LHCN-M2 (cell line): ENCODE measurements at places on chromosomes 1 and 21.
A peak's percentile ranks its signal among the peaks of the same experiment; 100 is the strongest.

DNA sequence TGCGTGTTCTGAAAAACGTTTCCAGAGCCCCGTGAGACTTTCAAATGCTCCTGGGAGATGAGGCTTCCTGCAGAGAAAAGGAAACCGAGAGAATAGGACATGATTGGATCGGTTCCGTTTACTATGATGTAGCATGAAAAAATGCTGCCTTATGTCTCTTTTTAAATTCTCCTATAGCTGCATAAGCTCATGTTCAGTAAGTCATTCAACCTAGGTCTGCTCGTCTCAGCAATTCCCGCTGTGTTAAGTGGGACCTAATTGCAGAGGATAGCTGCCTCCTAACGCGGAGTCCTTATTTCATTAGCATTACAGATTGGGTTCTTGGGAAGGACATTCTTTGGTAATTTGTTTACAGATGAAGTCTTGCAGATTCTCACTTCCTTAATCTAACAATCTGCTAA lies 165.3 kb downstream of the GALNT2 start:
- no peak for DNase-seq

DNA sequence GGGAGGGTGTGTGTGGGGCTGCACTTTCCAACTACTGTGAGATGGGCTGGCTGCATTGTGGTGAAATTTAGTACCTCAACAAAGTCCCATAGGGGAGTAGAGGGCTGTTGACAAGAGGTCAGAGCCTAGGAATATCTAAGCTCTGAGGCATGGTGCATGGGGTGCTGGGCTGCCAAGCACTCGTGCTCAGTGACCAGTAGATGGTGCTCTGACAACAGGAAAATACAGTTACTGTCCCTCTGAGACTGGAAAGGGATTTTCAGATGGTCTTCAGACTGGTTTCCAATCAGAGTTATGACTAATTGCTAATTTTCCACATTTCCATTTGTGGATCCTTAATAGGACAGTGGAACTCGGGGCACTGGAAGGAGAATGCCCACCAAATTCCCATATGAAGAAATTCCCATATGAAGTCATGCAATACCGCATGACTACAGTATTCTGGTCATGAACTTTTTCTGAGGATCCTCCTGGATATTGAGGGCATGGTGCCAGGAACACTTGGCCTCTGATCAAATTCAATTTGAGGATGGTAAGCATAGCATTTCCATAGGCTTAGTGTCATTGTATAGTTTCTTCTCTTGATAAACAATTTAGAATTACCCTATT lies 4.1 kb upstream of the CACNA1E start:
- DNase-seq, result peak; percentile 54

DNA sequence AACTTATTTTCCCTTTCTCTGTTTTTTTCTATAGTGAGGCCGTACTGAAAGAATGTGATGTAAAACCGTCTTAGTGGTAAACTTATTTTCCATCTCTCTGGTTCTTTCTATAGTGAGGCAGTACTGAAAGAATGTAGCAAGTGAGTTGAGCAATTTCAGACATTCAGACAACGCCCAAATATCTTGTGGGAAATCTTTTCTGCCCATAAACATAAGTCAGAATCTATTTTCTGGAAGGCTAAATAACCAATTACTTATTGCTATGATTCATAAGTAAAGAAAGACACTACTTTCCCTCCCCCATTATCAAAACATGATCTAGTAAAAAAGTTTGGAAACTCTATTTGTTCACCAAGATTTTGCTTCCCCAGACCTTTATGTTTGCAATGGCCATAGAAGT lies 18.8 kb upstream of the SCCPDH start:
- DNase-seq, result peak; percentile 78

DNA sequence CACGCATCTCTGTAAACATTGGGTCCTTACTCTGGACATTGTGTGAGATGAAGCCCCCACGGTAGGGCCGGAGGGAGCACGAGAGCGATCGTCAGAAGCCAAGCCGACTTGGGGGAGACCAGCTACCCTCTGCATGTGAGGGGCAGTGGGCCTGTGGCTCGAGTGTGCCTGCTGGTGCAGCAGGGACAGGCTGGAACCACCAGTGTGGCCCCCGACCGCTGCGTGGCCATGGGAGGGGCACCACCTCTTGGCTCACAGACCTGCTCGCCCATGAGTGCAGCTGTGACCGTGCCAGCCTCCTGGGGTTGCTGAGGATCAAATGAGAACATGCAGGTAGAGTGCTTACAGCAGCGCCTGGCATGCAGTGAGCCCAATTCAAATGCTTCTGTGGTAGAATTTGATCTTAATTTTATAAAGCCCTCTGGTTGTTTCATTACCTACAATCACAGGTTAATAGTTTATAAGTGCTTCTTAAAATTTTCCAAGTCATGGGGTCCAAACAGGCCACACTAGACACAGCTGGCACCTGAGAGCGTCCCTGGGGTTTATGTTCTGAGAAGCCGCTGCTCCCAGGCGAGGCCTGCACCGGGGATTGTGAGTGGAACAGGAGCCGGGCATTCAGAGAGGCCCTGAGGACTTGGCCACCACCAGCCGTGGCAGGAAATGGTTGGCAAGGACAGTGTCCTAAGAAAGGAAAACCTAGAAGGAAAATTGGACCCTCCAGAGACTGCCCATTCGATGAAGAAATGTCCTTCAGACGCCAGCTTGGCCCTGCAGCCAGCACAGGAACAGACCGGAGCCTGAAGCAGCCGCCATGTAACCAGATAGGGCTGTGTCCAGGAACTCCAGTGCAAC lies 22.6 kb upstream of the ADARB1 start:
- DNase-seq, result no peak

DNA sequence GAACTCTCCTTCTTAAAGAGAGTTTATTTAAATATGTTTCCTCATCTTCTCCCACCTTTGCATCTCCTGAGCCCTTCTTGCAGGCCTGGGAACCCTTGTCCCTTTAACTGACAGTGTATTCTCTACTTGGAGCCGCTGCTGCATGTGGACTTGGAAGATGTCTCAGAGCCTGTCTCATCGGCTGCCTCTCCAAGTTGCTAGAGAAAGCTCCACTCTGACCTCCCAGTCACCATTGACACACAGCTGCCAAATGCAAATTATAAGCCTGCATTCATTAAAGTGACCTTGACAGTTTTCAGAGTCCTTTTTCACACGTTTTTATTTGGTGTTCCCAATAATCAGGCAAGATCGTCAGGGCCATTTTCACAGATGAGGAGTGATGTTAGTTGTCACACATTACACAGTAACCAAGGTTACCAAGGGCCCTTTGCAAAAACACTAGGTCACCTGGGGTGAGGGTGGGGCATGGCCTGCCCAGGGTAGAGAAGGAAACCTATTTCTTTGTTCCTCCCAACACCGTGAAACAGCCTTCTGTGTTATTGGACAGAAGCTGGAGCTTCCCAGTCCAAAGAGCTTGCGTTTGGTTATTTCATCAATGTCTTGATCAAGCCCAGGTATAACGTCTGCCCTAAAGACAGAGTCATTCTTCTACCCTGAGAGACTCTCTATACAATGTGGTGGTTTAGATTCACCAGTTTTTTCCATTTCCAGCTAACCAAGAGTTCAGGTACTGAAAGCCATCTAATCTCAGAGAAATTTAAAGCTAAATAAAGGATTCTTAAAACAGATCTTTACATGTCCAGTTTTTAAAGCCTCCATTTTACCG lies 164.1 kb downstream of the GALNT2 start:
- DNase-seq, result no peak

DNA sequence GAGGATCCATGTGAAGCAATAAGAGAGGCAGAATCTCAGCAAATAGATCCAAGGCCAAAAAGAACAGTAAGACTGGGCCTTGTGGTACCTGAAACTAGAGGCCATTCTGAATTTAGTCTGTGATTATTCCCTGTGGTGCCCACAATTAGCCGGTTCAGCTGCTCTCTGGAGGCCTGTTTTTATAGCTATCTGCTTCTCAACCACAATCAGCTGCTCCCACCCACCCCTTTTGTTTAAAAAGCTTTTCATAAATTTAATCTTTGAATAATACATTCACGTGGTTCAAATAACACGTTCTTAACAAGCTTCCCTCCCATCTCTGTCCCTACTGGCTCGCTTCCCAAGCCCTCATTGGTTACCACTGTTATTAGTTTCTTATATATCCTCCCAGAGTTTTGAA lies 18.0 kb downstream of the UBE2T start:
- no peak for DNase-seq

DNA sequence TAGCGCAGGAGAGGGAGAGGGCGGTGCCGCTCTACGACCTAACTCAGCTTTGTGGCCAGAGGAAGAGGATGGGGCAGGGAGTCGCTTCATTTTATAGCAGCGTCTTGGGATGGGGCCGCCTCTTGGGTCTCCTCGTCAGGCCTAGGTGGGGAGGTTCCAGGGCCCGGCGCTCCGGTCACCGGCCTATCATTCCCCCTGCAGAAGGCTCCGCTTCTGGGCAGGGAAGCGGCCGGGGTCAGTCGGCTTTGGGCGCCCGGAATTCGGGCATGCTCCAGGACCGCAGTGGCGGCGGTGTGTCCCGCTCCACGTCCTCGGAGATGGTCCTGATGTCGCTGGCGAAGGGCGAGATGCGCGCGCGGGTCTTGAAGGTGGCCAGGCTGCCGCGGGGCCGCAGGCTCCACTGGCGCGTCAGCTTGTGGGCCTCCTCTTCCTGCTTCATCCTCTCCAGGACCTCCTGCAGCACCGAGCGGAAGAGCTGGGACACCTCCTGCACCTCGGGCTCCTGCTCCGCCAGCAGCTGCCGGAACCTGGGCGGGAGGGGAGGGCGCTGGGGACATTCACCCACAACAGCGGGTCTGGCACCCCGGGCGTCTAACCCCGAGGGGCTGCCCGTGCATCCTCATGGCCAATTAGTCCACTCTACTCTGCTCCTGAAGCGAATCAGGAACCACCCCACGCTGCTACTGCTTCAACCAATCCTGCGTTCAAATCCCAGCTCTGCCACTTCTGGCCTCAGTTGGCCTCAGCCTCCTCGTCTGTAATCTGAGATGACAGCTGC lies 13.0 kb downstream of the RD3 start:
- DNase-seq, result no peak

GRCh38 chr1:155043301-155043702 lies 7.8 kb upstream of the ADAM15 start:
- DNase-seq, result no peak

GRCh38 chr1:116367256-116367945 lies 5.6 kb upstream of the ATP1A1 start:
- DNase-seq, result no peak

DNA sequence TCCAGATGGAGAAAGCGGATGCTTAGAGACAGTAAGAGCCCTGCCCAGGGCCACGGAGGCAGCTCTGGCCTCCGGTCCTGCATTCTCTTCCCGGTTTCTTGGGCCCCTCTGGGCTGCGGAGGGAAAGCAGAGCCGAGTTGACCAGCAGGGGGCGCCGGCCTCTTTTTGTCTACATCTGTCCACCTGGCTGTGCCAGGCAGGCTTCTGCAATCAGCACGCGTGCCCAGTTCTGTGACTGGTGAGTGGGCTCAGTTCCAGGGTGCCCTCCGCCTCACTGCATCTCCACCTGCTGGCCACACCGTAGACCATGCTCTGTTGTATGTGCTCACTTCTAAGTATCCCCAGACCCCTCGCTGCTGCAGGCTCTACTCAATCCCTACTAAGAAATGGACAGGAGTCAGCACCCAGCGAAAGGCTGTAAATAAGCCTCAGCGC lies 6.7 kb upstream of the HUNK start:
- DNase-seq, result peak; percentile 35

GRCh38 chr1:221724931-221725605 lies 16.8 kb downstream of the DUSP10 start:
- DNase-seq, result peak; percentile 90

DNA sequence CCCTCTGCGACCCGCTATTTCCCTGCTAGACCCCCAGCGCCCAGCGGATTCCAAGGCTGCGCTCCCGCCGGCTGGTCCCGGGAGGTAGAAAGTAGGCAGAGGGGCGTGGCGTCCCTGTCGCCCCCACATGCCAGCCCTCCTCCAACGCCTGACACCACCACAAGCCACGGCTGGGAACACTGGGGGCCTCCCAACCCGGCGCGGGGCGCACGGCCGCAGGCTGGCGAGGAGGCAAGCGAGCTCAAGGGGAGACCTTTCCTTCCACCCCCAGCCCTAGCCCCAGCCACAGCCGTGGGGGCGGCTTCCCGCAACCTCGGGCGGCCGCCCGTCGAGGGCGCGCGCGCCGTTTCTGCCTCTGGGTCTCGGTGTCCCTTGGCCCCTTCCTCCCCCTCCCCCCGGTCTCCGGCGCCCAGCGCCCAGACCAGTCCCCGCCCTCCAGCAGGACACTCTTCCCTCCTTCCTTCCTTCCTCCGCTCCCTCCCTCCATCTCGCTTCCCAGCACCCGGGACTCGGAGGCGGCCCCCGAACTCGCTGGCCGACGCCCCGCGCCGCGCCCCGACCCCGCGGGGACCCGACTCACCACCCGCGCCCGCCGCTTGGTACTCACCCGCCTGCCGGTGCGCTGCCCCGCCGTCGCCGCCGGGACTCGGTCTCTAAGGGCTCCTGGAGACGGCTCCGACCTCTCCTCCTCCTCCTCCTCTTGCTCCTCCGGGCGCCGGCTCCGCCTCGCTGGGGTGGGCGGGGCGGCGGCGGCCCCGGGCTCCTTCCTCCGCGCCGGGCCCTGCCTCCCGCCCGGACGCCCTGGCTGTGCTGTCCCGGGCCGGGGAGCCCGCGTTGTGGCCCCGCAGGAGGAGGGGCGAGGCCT lies at the start of gene GNG12:
TSS of gene GNG12 (minus strand) at position 731 of the 865 bp plus-strand sequence. CDS start 125,781 bp downstream, outside the sequence.
- DNase-seq, result peak; percentile 78

- DNase-seq, result no peak
Measured at GRCh38 chr21:27622631-27623030, 655.7 kb upstream of the ADAMTS5 start.

DNA sequence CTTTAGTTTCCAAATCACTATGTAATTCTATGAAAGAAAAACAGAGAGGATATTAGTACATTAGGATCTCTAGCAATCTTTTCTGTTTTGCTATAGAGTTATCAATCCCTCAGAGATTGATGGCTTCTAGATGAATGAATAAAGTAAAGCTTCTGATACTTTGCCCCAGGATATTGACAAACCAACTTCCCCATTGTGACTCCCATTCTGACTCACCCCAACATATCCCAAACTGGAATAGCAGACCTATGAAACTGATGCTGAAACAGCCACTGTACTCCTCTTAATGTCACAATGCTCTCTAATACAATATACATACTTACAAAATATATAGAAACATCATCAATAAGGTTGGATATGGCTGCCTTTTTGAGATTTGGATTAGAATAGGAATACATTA lies 442.1 kb upstream of the NR5A2 start:
- DNase-seq, result no peak

DNA sequence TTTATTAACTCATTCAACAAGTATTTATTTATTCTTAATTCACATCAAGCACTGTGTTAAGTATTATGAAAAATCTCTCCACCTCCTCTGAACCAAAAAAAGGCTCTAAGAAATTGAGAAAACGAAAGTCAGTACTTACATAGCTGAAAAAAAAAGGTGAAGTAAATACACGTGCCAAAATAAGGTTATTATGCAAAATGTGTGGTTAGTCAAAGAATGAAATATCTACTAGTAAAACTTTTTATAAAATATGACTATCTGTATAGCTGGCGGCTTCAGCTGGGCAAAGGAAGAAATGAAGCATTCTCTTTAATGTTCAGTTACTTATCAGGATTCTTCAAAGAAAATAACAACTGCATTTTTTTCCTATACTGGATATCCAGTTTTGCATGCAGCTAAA lies 35.5 kb upstream of the ASPM start:
- DNase-seq, result no peak

GRCh38 chr1:217135569-217135915 lies 412.3 kb upstream of the ESRRG start:
- peak; percentile 6 for DNase-seq

- DNase-seq, result no peak
Measured at GRCh38 chr1:19618428-19618827, 25.7 kb upstream of the NBL1 start.
